Testis (tissue), 5 donors: ENCODE measurements at places on chromosomes 1 and 21. TPM values are rescaled to one million over a fixed set of nuclear protein-coding genes. Genes with fewer than 3 reads are reported as not detected.

GRCh38 chr1:26155370-26156284, 3.3 kb upstream of the FAM110D start:
- DNase-seq: no peak

DNA sequence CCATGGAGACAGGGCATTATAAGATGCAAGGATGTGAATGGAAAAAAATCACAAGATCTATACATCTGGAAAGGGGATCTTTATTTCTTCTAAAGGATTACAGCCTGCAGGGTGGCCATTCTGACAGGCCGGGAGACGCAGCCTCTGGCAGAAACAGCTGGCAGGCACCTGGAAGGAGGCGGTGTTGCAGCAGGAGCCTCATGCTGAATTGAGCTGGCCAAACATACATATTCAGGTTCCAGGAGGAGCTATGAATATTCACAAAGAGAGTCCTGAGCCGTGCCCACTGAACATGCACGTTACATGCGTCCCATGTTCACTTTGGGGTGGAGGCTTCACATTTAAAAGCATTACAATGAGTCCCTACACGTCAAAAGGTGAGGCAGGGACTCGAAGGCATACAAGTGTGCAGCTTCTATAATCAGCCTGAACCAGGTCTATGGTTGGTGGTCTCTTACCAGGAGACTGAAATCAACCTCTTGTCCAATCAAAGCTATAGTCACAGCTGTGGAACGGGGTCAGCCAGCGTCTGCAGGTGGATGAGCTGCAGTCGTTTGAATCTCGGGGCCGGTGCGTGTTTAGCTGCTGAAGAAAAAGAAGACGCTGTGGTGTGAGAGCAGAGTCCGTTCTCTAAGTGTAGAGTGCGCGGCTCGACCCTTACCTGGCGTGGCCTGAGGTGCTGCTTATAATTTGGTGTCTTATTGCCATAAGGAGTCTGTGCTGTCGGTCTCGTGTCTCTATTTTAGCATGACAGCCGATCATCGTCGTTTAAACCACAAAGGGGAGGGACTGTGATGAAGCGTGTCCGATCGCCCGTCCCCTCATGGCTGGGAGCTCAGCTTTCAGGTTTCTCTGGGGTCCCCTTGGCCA, 183.0 kb downstream of the ETS2 start:
- DNase-seq: no peak

GRCh38 chr1:41675401-41675800, 190.9 kb upstream of the EDN2 start:
- no peak for DNase-seq

DNA sequence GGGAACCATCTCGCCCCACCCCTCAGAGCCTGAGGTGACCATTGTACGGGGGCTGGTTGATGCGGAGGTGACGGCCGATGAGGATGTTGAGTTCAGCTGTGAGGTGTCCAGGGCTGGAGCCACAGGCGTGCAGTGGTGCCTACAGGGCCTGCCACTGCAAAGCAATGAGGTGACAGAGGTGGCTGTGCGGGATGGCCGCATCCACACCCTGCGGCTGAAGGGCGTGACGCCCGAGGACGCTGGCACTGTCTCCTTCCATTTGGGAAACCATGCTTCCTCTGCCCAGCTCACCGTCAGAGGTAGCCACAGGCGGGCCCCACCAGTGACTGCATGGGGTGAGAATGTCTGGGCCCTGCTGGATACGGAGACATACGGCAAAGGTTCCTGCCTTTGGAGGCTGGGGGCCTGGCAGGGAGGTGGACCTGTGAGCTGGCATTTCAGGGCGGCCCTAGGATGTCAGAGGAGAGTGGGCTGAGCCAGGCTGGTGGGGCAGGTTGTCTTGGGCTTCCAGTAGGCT, 98.5 kb downstream of the TRIM11 start:
- no peak for DNase-seq

DNA sequence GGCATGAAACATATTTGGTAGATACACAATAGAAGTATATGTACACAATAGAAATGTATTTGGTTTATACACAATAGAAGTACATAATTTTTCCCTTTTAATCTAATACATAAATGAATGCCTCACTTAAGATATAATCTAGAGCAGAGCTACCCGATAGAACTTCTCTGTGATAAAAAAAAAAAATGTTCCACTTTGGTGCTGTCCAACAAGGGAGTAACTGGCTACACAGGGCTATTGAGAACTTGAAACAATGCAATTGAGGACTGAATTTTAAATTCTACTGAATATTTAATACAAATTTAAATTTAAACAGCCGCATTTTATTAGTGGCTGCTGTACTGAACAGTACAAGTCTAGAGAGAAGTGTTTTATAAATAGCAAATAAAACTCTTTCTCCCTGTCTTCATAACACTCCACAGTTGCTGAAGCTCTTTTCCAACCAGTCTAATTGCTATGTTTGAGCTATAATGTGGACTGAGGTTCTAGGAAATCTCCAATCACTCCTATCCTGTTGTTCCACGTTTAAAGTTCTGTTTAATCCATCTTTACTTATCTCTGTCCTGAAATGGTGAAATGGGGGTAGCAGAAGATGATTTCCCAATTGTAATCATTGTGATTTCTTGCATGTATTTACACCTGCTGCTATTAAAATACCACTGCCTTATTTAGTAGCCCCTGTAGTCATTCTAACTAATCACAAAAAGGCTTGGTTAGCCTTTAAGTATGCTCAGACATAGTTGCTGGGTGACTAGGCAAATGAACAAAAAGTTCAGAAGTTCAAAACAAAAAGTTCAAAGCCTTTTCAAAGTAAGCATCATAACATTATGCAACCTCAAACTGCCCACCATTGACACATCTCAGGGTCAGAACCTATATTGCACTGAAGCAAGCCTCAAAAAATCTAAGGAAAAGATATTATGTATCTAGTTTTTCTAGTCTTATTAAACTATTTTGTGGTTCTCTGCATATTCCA, 192.3 kb upstream of the C1orf87 start:
- DNase-seq: no peak

- DNase-seq: no peak
Observed at GRCh38 chr1:91273875-91274274, 130.8 kb downstream of the HFM1 start.

GRCh38 chr1:184002071-184002470, 35.5 kb downstream of the COLGALT2 start:
- DNase-seq: peak; percentile 56

- DNase-seq: no peak
Observed at GRCh38 chr1:207766569-207766968, 14.7 kb downstream of the CD46 start.

LMOD1 gene
- total RNA-seq: 46.3 TPM

- no peak for DNase-seq
Observed at GRCh38 chr1:225070972-225071371, 141.5 kb downstream of the DNAH14 start.
